ENCODE measurements at places on chromosomes 6 and 20.

- DNase-seq = peak; percentile 70
These were observed 6.3 kb downstream of the OR2A4 start for GRCh38 chr6:131694832-131695426.

DNA sequence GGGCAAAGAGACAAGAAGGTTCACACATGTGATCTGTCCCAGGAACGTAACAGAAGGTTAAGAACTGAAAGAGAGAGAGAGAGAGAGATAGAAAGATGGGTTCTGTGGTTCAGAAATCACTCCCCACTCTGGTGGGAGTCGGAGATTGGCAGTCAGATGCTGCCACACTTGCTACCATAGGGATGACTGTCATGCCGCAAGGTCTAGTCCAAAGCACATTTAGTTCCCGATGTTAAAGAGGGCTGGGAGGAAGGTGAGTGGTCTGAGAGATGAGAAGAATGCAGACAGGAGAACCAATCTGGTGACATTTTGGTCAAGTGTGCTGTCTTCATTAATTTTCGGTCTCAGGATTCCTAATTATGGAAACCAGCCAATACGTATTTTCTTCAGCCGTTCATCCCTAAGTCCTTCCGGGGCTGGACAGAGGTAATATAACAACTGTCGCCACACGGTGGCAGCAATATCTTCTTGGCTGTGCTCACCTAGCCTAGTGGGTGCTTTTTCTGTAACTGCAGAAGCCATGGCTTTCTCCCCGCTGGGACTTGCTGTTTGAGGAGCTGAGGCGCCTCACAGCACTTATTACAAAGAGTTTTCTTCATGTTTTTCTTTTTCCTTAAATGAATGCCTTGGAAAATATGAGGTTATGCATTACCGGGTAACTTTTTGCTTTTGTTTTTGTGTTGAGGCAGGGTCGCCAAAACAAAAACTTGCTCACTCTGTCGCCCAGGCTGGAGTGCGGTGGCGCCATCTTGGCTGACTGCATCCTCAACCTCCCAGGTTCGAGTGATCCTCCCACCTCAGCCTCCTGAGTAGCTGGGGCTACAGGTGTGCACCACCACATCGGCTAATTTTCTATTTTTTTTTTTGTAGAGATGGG, 46.0 kb downstream of the SLC35D3 start:
- DNase-seq = peak; percentile 43

GRCh38 chr20:8509809-8510208, 377.7 kb downstream of the PLCB1 start:
- DNase-seq = no peak

GRCh38 chr20:58197185-58197469, 31.3 kb downstream of the ANKRD60 start:
- DNase-seq = no peak

DNA sequence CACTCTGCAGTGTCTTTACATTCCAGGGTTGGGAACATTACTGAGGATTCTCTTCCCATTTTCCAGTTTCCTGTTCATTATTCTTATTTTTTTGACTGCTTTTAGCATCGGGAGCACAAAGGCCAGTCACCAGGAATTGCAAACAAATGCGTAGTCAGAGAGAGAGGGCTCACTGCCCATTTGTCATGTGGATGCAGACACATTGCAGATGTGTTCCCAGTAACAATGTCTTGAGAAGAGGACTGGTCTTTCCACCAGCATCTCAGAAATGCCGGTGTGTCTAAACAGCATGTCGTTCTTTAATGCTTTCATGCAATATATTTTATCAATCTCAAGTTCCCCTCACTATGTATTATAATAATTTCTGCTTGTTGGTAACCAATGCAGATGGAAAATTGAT, 952 bp upstream of the TAAR6 start:
- DNase-seq = no peak

DNA sequence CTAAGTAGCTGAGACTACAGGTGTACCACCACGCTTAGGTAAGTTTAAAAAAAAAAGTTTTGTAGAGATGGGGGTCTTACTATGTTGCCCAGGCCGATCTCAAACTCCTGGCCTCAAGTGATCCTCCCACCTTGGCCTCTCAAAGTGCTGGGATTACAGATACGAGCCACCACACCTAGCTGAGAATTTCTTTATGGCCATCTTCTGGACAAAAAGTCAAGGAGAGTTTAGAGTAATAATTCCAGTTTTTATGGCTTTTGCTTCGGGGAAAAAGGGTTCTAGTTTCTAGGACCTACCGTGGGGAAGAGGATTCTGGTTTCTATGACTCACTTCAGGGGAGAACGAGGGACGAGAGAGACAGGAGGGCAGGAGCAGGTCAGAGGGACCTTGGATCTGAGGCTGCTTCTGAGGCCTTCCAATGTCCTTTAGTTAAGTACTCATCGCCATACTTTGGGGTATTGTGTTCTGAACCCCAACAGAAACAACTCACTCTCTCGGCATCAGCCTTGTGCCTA, 69.3 kb upstream of the IER3 start:
- DNase-seq = no peak

- DNase-seq = no peak
These were observed 626.2 kb downstream of the UTRN start for GRCh38 chr6:144911322-144911721.

DNA sequence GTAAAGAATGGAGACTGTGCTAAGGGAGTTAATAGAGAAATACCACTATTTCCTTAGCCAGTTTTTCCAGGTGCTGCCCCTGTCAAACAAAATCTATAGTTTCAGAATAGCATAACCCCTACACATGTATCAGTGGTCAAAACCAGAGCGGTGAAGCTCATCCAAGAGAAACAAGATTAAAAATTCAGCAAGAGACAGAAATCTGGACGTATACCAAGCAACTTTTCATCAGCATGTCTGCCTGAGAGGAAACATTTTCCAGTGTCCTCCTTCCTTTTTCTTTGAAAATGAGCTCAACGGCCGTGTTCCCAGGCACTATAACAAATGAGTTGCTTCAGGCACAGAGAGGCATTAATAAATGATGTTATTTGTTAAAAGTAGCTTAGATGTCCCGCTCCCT, 416.5 kb downstream of the BCKDHB start:
- no peak for DNase-seq

GRCh38 chr6:96468681-96469224, 52.9 kb upstream of the UFL1 start:
- DNase-seq = peak; percentile 43

GRCh38 chr20:36275011-36275410, 31.1 kb upstream of the DLGAP4 start:
- no peak for DNase-seq

DNA sequence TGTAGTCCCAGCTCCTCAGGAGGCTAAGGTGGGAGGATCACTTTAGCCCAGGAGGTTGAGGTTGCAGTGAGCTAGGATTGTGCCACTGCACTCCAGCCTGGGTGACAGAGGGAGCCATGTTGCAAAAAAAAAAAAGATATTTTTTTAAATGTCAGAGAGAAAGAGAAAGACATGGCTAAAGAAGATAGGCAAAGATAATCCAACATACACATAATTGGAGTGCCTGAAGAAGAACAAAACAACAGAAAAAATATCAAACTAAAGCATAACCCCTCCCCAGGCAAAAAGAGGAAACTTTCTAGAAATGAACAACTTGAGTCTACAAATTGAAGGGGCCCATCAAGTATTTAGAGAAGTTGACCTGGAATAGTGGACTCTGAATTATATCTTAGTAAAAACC, 14.0 kb upstream of the GRM4 start:
- DNase-seq = no peak

DNA sequence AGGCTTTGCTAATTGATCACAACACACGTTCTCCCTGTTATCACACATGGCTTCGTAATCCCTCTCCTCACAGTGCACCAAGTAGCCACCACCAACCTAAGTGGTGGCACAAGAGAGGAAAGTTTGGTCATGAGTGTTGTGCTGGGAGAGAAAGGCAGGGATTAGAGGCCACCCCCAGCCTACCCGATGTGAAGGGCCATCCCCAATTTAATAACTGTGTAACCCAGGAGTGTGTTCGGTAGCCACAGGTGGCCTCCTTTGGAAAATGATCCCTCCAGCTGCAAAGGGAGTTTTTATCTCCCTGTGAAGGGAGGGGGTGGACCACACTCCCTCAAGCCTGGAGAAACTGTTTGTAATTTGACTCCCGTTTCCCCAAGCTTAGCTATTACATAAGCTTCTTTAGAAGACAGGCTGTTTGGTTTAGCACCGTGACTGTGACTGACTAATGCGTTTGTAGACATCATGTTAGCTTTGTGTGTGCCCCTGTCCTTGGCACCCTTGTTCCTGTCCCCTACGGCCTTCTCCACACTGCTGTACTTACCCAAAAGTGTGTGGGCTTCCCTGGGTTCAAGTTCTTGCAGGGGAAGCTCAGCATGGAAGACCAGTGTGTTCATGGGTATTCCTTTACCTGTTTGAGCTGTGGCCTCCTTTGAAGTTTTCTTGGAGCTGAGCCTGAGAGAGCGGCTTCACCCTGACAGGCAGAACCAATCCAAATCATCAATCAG, 20.6 kb downstream of the PPP1R16B start:
- DNase-seq = no peak

DNA sequence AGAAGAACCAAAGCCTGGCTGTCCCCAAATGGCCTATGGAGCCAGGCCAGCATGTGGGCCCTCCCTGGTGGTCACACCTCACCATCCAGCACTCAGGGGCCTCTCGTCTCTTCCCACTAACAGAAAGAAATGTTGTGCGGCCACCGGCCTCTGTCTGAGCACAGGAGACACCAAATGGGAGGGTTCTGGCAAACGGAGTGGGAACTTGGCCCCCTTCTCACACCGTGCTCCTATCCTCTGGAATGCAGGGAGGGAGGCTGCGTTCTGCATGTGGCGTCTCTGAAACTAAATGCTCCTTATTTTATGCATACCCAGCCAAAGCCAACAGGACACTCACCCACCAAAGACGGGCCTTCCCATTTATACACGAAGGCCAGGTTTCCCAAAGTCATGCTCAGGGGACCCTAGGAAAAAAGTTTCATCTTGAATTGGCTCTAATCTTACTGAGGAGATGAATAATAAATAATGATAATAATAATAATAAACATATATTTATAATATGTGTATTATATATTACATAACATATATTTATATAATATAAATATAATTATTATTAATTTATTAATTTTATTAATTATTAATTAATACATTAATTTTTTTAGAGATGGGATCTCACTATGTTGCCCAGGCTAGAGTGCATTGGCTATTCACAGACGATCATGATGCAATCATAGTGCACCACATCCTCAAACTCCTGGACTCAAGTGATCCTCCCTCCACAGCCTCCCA, 102.4 kb downstream of the FOXF2 start:
- DNase-seq = peak; percentile 47

DNA sequence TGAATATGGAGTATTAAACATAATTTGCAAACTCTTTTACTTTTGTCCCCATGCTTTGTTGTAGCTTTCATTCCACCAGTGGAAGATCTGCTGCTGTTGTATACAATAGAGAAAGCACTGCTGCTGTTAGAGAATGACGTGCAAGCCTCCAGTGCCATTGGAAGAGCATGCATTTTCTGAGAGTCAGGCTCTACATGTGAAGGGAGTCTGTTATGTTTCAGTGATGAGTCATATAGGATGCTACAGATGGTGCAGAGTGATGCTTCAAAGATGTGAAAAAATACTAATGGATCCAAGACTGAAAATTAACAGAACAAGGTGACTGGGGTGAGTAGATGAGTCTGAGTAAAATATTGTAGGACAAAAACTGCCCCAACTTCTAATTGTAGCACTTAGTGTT, 22.4 kb upstream of the BACH2 start:
- no peak for DNase-seq

DNA sequence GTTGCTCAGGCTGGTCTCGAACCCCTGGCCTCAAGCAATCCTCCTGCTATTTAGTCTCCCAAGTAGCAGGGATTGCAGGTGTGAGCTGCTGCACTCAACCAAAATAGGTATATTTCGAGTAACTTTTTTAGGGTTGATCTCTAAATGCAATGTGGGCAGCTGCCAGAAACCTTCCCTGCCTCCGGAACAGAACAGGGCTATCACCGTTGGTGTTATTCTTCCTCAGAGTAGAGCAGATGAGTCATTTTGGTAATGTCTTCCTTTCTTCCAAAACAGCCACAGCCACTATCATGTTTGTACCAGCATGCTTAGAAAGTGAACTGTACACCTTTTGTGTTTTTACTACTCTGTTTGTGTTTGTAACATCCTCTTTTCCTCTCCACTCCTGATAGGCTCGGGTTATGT, 44.1 kb downstream of the SNX9 start:
- DNase-seq = no peak

GRCh38 chr20:60334911-60335310, 376.7 kb downstream of the CDH26 start:
- no peak for DNase-seq
